ENCODE measurements at places on chromosomes 1 and 21.

DNA sequence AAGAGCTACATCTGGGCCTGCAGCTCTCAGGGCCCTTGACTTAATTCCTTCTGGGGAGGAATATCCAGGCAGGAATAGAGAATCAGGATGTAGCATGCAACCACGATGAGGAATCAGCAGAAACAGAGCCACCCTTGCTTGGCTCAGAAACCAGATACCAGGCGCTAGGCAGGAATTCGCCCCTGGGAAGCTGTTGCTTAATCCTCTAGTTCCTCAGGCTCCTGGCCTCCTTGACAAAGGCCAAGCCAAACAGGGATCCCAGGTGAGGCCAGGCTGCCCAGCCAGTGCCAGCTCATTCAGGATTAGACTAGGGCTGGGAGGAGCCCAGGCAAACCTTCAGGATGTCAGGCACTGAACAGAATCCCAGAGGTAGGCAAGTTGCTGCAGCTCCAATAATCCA lies 48.2 kb upstream of the IRF2BP2 start:
- DNase-seq: peak; percentile 79

- DNase-seq: no peak
Observed at GRCh38 chr1:226408285-226409184, 642 bp upstream of the PARP1 start.

- no peak for DNase-seq
Observed at GRCh38 chr1:95339377-95339776, 105.4 kb downstream of the RWDD3 start.

DNA sequence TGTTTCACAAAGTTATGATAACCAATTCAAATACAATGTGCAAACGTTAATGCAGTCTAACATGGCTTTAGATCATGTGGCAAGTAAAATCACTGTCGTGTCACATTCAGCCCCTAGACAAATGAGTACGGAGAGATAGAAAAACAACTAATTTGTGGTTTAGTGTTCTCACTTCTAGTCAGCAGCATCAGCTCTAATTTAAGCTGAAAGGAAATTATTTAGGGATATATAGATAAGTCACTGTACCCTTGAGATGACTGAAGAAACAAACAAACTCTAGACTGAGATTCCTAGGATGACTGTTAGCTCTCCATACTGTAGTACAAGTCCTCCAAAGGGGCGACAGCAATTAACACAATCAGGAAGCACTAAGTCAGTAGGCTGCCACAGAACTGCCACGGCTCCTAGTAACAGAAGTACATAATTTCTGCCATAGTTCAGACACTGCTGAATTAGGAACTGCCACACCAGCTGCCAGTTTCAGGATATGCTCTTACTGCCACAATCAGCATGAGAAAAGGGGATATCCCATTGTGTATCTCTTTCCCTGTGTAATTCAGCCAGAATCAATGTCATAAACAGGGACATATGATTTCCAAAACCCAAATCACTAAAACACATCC lies 150.4 kb upstream of the NEGR1 start:
- DNase-seq: no peak

DNA sequence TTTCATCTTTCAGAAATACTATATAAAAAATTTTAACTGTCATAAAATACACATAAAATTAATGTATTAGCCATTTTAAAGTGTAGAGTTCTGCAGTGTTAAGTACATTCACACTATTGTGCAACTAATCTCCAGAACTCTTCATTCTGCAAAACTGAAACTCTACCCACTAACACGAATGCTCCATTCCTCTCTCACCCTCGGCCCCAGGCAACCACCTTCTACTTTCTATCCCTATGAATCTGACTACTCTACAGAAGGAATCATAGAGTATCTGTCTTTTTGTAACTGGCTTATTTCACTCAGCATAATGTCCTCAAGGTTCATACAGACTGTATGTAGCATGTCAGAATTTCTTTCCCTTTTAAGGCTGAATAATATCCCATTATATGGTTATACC lies 43.4 kb downstream of the LTN1 start:
- DNase-seq: no peak
